SHP77 treated with DMSO at 0.1 percent for 48 hours (cell line): ENCODE measurements at places on chromosomes 5 and 9.
A peak's percentile ranks its signal among the peaks of the same experiment; 100 is the strongest.

DNA sequence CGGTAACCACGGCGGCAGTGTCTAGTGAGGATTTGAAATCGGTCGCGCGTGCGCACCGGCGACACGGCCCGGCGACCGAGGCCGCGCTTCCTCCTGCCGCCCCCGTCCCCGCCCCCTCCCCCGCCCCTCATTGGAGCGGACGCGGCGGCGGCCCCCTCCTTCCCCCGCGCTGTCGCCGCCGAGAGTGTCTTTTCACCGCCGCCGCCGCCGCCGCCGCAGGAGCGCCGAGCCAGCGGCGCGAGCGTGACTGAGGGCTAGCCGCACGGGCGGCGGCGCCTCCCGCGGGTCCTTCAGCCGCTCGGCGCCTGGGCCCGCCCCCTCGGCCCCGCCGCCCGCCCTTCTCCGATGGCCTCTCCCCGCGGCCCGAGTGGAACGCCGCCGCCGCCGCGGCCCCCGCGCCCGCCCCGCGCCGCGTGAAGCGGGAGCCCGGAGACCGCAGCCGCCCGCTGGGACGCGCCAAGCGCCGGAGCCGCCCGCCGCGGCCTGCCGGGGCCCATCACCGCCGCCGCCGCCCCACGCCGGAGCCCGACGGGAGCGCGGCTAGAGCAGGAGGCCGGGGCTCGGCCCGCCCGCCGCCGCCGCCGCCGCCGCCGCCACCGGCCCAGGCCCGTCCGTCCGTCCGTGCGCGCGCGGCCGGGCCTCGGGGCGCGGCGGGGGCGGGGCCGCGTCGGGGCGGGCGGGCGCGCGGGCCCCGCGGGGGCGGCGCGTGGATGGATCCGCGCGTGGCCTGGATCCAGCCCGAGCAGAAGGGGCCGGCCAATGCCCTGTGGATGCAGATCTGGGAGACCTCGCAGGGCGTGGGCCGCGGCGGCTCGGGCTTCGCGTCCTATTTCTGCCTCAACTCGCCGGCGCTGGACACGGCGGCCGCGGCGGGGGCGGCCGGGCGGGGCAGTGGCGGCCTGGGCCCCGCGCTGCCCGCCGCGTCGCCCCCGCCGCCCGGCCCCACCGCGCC lies at the start of gene TENT4A:
TSS of gene TENT4A (plus strand) at position 159 of the 952 bp plus-strand sequence. CDS start at position 711, 552 bp downstream.
- no peak for DNase-seq

- DNase-seq = no peak
Observed at GRCh38 chr5:142275496-142275895, 49.3 kb downstream of the SPRY4 start.

DNA sequence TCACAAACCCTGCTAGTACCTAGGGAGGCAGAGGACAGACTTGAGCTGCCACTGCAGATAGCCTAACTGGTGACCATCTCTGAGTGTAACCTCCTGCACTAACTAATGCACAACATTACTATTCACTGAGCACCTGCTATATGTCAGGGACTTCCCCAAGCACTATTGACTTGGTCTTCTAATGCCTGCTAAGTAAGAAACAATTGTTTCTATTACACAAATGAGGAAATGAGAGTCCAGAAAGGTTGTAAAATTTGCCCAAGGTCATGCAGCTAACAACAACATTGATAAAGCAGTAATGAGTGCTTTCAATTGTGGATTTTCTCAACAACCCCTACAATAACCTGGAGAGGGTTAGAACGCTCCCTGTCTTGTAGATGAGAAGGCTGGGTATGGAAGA lies 183.7 kb downstream of the ZNF462 start:
- DNase-seq = no peak

DNA sequence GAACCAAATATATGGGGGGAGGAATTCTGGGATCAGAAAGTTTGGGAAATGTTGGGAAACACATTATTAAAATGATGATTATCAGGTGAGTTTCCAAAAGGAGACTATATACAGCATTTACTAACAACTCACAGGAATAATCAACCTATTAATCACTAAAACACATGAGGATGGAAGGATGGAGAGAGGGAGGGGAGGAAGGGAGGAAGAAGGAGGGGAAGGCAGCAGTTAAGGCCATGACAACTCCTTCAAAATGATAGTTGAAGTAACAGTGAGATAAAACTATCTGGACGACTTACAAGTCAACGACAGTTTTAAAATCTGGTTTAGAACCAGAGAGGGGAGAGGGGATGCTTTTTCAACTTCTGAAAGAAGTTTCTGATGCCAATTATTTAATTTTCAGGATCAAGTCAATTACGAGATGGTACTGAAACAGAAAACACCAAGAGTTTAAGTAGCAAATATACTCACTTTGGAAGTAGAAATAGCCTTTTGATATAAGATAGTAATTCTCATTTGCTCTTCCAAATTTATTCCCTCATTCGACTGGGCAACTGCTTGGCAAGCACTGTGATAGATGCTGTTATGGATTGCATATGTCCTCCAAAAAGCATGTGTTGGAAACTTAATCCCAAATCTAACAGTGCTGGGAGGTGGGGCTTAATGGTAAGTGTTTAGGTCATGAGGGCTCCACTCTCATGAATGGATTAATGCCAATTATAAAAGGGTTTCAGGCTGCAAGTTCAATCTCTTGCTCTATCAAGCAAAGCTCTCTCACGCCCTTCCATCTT lies 30.4 kb downstream of the FBXW11 start:
- DNase-seq = no peak

GRCh38 chr5:154707641-154708040 lies 47.5 kb upstream of the LARP1 start:
- no peak for DNase-seq

- DNase-seq = no peak
Observed at GRCh38 chr9:123952641-123953495, 22.9 kb upstream of the DENND1A start.

- no peak for DNase-seq
Observed at GRCh38 chr9:121262423-121262822, 5.5 kb upstream of the GSN start.

- no peak for DNase-seq
Observed at GRCh38 chr5:143506836-143507552, 103.5 kb upstream of the NR3C1 start.

GRCh38 chr5:163347671-163348070 lies 89.7 kb upstream of the CCNG1 start:
- DNase-seq = no peak

GRCh38 chr9:94140791-94141790 lies 56.8 kb downstream of the PTPDC1 start:
- no peak for DNase-seq

DNA sequence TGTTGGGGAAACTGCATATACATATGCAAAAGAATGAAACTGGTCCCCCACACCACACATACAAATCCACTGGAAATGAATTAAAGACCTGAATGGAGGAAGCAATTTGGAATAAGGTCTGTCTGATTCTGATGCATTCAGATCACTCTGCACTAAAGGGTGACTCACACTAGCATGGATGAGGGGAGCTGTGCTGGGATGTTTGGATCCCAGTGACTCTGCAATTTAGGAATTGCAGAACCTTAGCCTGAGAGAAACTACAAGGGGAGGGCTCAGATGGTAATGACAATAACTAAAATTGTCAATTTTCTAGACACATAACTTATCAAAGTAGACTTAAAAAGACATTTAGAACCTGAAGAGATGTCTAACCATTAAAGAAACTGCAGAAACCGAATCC lies 312.0 kb downstream of the CDK5RAP2 start:
- no peak for DNase-seq

- DNase-seq = no peak
Observed at GRCh38 chr9:84970432-84970831, 300.9 kb downstream of the NTRK2 start.

DNA sequence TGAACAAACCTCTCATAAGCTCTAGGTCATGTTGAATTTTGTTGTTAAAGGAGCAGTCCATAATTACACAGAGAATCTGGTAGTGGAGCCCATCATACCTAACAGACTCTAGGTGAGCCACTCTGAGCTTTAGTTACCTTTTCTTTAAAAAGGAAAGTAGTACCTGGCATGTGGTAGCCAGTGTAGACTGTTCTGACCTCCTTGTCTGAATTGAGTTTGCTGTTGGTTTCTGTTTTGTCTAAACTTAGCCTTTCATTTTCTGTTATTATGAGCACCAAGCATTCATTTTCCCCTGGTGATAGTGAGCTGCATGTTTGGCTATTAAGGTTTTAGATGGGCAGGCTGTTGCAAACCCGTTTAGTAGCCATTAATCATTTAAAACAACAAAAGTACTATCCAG lies 112.2 kb downstream of the MAST4 start:
- no peak for DNase-seq

DNA sequence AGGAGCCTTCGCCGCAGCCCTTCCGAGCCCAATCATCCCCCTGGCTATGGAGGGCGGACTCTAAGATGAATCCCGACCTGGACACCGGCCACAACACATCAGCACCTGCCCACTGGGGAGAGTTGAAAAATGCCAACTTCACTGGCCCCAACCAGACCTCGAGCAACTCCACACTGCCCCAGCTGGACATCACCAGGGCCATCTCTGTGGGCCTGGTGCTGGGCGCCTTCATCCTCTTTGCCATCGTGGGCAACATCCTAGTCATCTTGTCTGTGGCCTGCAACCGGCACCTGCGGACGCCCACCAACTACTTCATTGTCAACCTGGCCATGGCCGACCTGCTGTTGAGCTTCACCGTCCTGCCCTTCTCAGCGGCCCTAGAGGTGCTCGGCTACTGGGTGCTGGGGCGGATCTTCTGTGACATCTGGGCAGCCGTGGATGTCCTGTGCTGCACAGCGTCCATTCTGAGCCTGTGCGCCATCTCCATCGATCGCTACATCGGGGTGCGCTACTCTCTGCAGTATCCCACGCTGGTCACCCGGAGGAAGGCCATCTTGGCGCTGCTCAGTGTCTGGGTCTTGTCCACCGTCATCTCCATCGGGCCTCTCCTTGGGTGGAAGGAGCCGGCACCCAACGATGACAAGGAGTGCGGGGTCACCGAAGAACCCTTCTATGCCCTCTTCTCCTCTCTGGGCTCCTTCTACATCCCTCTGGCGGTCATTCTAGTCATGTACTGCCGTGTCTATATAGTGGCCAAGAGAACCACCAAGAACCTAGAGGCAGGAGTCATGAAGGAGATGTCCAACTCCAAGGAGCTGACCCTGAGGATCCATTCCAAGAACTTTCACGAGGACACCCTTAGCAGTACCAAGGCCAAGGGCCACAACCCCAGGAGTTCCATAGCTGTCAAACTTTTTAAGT lies 819 bp downstream of the ADRA1B start:
- DNase-seq = no peak

DNA sequence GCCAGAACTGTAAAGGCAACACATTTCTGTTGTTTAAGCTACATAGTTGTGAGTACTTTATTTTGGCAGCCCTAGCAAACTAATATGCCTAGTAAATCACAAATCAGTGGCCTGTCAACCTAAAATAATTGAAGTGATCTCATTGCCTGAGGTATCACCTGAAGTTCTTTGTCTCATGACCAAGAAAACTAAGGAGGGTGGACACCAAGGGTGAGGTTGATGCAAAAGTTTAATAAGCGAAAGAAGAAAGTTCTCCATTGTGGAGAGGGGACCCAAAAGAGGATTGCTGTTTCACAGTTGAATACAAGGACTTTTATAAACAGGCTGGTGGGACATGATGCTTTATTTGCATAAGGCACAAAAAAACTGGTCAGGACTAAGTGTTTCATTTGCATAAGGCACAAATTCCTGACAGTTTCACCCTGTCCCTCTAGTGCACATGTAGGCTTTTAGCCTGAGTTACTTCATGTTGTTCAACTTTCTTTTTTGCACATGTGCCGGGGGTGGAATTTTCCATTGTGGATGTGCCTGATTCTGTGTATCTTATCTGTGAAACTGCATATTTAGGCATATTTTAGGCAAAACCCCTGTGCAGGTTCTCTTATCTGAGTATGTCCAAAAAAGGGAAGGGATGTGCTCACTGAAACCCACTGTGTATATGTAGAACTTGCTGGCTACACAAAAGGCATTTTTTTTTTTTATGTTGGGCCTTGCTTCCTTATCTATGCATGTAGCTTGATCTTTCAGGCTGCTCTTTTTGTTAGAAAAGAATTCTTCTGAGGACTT lies 108.6 kb upstream of the RAI14 start:
- DNase-seq = no peak

- DNase-seq = no peak
Observed at GRCh38 chr5:154200221-154200620, 9.7 kb downstream of the GALNT10 start.

DNA sequence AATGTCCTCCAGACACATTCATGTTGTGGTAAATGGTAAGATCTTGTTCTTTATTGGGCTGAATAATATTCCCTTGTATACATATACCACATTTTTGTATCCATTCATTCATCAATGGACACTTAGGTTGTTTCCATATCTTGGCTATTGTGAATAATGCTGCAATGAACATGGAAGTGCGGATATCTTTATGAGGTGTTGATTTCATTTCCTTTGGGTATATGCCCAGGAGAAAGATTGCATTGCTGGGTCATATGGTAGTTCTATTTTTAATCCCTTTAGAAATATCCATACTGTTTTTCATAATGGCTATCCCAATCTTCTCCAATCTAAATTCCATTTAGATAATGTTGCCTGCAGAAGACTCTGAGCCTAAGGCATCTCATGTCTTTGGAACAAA lies 78.0 kb upstream of the TNC start:
- no peak for DNase-seq

- peak; percentile 95 for DNase-seq
Observed at GRCh38 chr5:24555229-24555628, 89.5 kb downstream of the CDH10 start.

GRCh38 chr9:123005964-123006363 lies 27.5 kb upstream of the GPR21 start:
- no peak for DNase-seq

GRCh38 chr5:124998520-124998919 lies 252.1 kb upstream of the ZNF608 start:
- no peak for DNase-seq

DNA sequence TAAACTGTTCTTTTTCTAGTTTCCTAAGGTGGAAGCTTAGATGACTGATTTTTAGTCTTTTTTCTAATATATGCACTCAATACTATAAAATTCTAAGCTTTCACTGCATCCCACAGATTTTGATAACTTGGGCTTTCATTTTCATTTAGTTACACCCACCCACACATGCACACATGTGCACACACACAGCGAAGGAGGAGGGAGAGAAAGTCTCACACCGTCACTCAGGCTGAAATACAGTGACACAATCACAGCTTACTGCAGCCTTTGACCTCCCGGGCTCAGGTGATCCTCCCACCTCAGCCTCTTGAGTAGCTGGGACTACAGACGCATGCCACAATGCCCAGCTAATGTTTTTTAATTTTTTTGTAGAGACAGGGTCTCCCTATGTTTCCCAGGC lies 96.5 kb downstream of the SMIM23 start:
- DNase-seq = no peak

DNA sequence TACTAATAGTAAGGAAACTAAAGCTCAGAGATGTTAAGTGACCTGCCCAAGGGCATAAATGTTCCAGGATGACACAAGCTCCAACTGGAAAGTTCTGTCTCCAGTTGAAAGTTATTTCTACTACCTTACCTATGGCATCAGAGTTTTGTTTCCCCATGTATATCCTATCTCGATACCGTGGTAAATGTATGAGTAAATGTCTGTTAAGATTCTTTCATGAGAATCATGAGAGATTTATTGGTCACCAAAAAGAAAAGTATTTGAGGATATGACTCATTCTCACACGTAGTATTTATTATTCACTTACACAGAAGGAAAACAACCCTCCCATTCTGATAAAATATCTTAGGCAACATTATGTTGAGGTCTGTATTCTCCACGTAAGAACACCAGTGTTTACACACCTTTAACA lies 11.1 kb upstream of the SHOC1 start:
- no peak for DNase-seq
